ENCODE measurements at places on chromosomes 2 and 18.

DNA sequence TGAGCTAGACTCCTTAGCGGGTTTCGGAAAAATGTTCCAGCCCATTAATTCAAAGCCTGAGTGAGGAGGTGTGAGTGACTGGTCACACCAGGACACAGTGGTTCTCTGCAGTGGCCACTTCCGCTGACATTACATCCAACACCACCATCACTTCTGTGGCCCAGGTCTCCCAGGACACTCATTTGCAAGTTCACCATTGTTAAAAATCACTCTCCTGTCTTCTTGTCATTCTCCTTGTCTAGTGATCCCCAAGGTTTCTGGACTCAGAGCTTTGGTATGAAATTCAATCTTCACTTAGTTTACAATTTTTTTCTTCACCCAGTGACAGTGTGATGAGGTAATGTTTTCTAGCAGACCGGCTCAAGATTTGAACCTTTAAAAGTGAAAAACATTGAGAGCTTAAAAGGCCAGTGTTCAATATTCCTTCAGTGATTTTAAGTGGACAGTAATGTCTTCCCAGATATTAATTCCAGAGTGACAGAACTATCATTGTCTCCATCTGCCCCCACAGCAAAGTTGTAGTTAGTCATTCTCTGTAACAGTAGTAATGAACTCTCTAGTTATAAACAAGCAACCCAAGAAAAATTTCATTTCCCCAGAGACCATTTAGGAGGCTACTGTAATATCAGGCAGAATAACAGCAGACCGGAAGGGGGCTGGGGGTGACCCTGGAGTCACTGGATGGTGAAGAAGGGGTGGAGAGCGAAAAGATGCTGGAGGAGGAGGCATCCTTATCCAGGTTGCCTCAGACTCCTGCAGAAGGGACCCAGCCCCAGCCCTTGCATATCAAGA lies 164.9 kb downstream of the GFPT1 start:
- no peak for DNase-seq

DNA sequence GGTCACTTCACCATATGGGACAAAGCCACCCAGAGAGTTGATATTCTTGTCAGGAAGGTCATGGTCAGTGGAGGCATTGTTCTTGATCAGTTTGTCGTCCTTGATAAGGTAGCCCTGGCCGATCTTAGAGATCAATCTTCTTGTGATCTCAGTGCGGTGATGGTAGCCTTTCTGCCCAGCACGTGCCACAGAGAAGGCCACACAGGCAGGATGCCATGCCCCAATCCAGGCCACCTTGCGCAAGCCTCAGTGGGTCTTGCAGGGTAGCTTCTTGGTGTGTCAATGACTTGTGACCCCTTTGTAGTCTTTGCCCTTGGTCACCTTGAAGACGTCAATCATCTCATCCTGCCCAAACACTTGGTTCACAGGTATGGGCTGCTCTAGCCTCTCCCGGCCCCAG lies 143.9 kb upstream of the ASB18 start:
- no peak for DNase-seq

DNA sequence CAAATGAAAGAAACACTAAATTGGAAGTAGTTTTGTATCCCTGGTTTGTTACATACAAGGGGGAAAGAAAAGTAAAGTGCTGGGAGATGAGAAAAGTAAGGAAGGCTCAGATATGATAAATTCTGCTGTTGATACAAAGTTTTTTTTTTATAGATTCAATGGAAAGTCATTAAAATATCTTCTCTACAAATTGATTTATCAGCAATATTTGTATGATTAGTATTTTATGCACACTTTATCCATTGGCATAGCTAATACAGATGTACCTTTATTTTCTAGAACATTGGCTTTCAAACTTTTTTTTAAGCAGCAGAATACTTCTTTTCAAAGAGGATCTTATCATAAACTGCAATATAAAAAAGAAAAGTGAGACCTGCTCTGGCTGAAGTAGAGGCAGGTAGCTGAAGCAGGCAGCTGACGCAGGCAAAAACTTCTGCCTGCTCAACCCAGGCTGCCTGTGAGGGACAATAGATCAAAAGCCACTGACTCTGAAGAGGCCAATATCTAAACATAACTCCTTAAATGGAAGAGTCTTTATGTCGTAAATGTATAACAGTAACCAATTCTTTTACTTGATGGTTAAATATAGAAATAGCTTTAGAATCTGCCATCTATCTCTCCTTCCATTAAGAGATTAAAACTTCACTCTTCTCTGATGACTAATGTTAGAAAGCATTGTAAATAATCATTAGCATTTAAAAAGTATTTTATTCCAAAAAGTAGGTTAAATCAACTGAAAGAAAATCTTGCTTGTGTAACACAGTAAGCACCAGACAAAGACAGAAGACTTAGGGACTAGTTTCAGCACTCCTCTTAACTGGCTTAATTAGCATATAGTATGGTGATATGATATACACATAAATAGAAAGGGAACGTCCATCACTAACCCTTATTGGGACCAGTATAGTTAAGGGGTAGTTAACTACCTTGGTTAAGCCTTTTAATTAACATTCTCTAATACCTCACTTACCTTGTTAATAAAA lies 174.2 kb downstream of the SLC39A10 start:
- no peak for DNase-seq

- no peak for DNase-seq
These were observed 1048.6 kb upstream of the KLHL29 start for GRCh38 chr2:22336414-22336813.

- no peak for DNase-seq
These were observed 339.3 kb downstream of the LRP1B start for GRCh38 chr2:141791521-141791920.

- no peak for DNase-seq
These were observed 98.6 kb upstream of the CABLES1 start for GRCh38 chr18:23036660-23037201.

GRCh38 chr2:182667315-182667695 lies 48.8 kb upstream of the DNAJC10 start:
- no peak for DNase-seq

- DNase-seq = no peak
These were observed 94.5 kb upstream of the HS6ST1 start for GRCh38 chr2:128413014-128413717.

DNA sequence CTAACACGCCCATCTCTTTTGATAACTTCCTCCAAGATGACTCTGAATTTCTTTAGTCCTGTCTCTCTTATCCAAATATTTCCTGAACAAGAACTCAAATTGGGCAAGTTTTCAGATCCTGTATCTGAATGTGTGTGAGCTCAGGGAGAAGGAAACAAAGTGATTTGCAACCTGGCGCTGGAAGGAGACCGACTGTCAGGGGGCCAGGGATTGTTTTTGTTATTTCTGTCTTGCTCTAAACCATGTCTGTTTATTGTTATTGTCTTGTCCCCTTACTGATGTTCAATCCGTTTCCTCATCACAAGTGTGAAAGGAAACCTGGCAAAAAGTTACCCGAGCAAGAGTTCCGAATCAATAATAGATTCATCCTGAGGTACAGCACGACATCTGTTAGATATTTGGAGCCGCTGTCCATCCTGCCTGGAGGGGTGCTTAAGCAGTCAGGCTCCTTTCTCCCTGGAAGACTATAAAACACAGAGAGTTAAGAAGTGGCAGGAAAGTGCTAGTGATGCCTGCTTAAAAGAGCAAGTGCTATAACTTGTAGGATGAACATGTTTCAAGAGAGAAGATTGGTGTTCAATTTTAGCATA lies 132.5 kb upstream of the OSR1 start:
- no peak for DNase-seq

- DNase-seq = no peak
These were observed 461.6 kb downstream of the BCL11A start for GRCh38 chr2:60091894-60092293.

DNA sequence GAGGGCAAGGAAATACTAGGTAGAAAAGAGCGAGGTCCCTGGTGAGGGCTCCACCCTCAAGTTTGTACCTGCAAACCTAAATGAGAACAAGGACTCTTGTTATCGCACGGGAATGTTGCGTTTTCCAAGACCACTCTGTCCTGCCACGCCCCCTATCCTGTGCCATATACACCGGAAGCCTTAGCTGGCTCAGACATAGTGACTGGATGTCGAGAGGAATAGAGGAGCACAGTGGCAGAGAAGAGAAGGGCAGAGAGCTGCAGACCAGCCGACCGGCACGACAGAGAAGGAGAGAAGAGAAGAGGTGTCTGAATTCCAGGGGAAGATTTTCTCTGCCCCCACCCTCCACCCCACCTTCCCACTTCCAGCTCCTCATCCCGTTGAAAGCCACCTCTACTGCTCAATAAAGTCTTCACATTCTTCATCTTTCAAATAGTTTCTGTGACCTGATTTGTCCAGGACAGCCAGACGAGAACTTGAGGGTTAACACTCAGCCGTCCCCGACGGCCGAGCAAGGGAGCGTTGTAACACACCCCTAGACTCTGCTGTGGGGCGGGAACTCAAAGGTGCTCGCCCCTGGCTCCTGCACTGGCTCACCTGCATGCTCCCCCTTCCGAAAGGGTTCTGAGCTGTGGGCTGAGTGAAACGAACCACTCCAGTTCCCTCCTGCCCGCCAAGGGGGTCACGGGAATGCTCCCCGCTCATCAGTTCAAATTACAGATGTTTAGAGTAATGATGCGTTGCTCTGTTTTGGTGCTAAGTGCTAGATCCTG lies 24.9 kb upstream of the COL3A1 start:
- no peak for DNase-seq

DNA sequence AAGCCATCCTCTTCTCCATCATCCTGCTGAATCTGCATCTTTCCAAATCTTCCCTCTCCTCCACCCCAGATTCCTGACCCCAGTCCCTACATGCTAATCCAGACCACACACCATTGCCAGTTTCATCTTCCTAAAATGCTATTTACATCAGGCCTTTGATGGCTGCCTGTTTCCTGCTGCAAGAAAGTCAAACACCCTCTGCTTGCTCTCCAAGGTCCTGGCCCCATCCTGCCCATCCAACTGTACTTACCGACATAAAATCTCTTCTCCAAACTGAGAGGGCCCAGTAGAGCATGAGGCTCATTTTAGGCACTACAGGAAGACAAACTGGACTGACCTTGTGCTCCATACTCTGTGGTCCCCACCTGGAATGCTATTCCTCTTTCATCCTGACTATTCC lies 19.0 kb downstream of the ALK start:
- no peak for DNase-seq

DNA sequence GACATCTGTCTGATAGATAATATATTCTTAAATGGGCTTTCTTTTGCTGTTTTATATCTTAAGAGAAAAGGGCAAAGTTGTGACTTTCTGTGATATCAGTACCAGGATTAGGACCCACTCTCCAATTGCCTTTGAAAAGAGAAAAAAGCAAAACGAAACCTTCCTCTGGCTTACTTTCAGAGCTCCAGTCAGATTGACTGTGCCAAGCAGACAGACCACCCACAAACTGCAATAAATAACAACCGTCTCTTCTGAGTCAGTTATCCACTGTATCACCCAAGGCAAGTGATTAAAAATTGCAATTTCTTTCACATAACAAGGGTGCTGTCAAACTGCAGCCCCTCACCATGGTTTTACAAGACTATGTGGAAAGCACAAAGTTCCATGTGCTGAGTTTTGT lies 230.5 kb upstream of the SETBP1 start:
- DNase-seq = no peak

DNA sequence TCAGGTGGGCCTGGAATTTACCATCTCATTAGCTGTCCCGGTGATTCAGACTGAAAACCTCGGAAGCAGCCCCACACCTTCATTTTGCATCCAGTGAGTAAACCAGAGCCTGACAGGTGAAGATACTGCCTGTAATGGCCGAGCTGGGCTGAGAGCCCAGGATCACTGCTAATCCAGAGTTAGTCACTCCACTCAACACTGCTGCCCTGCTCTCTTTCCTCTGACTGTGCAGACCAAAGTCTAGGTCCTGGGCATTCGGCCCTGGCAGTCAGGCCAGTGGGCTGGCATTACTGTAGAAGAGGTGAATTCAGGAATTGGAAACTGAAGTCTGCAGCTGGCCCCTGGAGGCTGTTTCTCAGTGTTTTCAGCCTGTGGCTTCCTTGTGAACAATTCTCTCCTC lies 44.3 kb downstream of the TMEM17 start:
- DNase-seq = no peak

- no peak for DNase-seq
These were observed 116.0 kb downstream of the CDC42EP3 start for GRCh38 chr2:37555457-37555856.

DNA sequence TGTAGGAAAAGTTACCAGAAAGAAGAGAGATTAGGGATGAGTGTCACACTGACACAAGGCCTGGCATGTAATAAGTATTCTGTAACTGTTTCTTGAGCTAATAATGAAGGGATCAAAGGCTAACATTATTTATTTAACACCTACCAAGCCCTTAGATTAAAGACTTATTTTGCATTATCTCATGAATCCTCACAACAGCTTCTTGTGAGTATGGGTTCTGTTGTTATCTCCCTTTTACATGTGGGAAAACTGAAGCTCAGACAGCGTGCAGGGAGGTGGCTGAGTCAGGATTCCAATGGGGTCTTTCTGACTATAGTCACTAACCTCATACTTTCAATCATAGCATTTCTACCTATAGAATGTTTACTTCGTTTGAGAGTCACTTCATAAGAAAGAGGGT lies 79.0 kb upstream of the PROKR1 start:
- no peak for DNase-seq

- DNase-seq = no peak
These were observed 135.9 kb downstream of the ALPK2 start for GRCh38 chr18:58492891-58493469.

DNA sequence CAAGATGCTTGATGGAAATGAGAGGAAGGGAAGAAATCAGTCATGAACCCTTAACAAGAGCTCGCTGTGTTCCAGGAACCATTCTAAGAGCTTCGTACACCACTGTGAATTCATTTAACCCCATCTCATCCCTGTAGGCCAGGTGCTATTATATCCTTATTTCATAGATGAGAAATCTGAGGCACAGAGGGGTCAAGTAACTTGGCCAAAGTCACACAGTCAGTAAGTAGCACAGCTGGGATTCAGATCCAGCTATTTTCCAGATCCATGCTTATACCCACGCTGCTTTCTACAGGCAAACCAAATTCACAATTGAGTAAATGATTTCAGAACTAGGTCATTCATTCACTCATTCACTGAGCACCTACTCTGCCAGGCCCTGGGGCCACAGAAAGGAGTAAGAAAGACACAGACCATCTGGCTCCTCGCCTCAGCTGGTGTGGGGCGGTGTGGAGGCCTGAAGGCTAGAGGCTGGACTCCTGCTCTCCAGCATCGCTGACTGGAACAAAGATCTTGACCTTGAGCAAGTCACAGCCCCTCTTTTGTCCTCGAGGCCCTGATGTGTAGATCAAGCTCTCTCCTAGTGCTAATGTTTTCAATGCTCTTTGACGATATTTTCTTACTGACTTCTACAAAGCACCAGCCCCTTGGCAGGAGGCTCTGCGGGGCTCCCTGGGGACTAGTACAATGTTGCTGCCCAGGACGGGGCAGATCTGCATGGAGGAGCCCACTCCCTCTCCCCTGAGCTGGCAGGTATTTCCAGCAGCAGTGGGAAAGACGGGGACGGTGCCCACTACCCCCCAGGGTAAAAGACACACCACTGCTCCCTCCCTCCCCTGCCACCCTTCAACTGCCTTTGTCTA lies 26.5 kb downstream of the STEAP3 start:
- no peak for DNase-seq

GRCh38 chr18:22268641-22269128 lies 99.3 kb downstream of the GATA6 start:
- DNase-seq = no peak

- no peak for DNase-seq
These were observed 1.4 kb downstream of the CYRIA start for GRCh38 chr2:16664052-16664731.

Data from T-helper 2 cell (primary cell).